Stimulated activated CD4-positive, alpha-beta T cell treated with anti-CD3 and anti-CD28 coated beads, Interleukin-15, amount 100 ng/mL, for 1 hour (primary cell): ENCODE measurements at places on chromosomes 12 and 14.
A peak's percentile ranks its signal among the peaks of the same experiment; 100 is the strongest.

GRCh38 chr12:77352946-77353345 is 287.6 kb upstream of the E2F7 start:
- DNase-seq: no peak

DNA sequence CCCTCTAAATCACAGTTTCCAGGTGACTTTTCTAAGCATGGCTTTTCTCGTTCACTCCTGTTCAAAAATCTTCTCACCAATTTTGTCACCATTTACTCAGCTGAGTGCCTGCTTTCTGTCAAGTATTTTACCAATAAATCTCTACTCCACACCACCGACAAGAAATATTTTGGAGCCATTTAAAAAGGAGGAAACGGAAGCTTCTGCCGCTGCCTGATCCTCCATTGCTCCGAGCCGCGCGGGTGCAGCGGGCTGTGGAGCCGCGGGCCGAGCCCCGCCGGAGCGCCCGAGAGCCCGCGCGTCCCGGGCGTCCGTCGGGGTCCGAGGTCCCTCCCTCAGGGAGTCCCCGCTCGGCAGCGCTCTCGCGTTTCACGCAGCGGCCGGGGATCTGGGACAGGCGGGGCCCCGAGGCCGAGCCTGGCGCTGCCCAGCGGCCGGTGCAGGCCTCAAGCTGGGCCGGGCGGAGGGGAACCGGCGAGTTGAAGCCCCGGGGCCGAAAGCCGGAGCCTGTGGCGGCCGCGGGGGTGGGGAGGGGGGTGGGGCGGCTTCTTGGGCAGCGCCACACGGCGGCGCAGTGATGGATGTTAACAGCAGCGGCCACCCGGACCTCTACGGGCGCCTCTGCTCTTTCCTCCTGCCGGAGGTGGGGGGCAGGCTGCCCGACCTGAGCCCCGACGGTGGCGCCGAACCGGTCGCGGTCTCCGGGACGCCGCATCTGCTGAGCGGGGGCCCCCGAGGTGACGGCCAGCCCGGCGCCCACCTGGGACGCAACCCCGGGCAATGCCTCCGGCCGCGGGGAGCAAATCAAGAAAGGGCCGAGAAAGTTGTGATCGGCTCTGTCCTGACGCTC is 1.1 kb upstream of the HEBP1 start:
- peak; percentile 8 for DNase-seq

GRCh38 chr12:85676816-85677749 is 159.1 kb downstream of the RASSF9 start:
- DNase-seq: no peak

- no peak for DNase-seq
Observed at GRCh38 chr14:98711453-98711852, 560.5 kb downstream of the BCL11B start.

DNA sequence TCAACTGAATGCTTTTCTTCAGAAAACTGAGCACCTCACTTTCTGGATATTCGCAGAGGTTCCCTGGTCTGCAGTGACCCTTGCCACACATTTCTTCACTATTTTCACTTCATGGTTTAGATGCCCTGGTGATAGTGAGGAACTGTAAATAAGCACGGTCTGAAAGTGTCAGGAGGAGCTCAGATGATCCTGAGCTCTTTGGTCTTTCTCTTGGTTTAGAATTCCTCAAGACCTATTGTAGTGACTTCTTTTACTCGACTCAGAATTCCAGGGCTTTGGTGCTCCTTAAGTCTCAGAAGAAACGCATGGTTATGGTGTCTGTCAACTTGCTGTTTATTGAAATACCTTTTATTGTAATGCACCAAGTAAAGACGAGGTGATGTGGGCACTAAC is 84.0 kb downstream of the SAMD4A start:
- DNase-seq: no peak

- no peak for DNase-seq
Observed at GRCh38 chr12:115176741-115177400, 492.9 kb upstream of the TBX3 start.

GRCh38 chr14:50021261-50022031 is 94.9 kb downstream of the VCPKMT start:
- DNase-seq: no peak

- no peak for DNase-seq
Observed at GRCh38 chr12:1099158-1099557, 108.1 kb downstream of the ERC1 start.

- no peak for DNase-seq
Observed at GRCh38 chr12:52226446-52226845, 6.6 kb upstream of the KRT7 start.
